ENCODE measurements at places on chromosomes 3 and 15.
A peak's percentile ranks its signal among the peaks of the same experiment; 100 is the strongest.

- no peak for DNase-seq
Observed at GRCh38 chr3:13500133-13500885, 20.2 kb downstream of the HDAC11 start.

DNA sequence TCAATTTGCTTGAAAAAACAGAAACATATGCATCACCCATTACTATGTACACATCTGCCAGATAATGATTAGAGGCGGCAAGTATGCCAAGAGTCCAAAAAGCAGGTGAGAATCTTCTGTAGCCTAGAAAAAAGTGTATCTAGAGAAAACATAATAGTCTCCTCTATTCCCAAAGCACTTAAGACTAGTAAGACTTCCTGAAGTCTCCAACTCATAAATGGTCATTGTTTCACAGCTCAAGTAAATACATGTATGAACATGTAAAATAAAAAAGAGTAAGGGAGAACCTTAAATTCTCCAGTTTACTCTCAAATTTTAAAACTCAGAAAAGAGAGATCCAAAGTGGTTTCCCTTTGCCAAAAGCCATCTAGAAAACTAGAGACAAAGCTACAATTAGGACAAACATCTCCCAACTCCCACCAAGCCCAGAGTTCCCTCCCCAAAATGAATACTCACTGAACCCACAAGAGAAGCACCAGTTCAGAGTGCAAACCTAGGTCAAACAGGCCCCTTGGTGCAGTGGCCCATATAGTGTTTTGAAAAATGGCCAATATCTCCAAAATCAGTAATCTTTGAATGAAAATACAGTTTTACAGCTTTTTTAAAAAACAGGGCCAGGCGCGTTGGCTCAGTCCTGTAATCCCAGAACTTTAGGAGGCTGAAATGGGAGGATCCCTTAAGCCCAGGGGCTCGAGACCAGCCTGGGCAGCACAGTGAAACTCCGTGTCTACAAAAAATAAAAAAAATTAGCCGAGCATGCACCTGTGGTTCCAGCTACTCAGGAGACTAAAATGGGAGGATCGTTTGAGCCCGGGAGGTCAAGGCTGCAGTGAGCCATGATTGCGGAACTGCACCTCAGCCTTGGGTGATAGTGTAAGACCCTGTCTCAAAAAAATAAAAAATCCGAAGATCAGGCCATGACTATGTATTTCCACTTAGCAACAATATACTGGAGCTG is 11.0 kb upstream of the MAP4 start:
- DNase-seq = no peak

GRCh38 chr3:84074767-84075166 is 884.0 kb upstream of the CADM2 start:
- DNase-seq = no peak

DNA sequence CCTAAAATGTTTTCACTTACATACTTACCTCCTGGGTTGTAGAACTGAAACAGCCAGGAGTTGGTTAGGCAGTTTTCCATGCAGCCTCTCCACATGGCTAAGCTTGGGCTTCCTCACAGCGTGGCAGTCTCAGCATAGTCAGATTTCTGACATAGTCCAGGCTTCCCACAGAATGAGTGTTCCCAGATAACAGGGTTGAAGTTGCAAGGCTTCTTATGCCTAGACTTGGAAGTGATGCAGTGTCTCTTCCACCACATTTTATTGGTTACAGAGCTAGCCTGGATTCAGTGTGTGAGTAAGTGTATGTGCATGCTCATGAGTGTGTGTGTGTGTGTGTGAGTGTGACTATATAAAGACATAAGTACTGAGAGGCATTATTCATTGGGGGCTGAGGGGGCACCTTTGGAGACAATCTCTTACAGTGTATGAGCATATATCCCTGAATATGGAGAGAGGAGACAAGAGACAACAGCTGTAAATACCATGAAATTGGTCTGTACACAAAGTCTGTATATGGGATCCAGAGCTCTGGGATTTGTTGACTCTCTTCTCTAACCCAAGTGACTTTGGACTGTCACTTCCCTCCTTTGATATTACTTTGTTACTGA is 78.1 kb downstream of the ZNF621 start:
- DNase-seq = no peak

GRCh38 chr15:68311859-68312557 is 34.5 kb downstream of the FEM1B start:
- no peak for DNase-seq

DNA sequence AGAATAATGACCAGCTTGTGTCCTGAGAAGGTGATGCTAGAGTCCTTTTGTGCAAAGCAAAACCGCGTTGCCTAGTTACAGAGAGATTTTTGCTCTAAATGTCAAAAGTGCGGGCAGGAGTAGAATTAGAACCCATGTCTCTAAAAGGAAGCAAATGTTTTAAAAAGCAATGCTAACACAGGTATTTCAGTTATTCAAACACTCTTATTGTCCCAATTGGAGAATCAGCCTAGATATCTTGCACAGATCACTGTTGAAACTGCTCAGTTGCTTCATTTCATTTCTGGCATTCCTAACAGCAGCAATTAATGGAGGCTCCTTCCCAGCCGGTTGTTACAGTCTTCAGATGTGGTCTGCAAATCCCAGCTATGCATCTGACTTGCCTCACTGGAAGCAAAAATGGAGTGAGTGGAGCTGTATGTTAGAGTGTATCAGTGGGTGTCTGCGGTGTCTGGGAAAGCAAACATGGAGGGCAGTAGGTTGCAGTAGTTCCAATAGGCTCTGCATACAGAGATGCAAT is 55.6 kb upstream of the SEMA6D start:
- no peak for DNase-seq

DNA sequence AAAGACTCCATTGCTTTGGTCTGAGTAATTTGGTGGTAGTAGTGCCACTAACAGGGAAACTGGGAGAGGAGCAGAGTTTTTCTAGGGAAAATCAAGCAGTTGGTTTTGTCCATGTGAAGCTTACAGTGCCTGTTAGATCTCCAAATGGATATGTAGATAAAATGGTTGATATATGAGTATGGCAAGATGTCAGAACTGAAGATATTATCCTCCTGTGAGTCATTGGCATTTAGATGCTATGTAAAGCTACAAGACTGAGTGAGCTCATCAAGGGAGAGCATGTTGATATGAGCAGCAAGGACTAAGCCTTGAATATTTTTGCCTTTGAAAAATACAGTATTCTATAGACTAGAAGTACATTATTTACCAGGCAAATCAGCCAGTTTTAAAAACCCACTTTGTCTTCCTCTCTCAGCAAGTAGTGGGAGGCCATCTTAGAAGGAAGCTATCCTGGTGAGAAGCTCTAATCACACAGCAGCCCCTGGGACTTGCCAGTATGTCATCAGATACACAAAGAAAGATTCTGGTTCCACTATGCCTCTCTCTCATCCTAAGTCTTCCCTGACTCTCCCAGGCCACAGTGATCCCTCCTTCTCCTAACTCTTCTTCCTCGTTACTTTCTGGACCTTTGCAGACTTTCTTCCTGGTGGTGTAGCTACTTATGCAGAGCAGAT is 77.4 kb upstream of the ANKRD28 start:
- no peak for DNase-seq

- no peak for DNase-seq
Observed at GRCh38 chr3:168473334-168473890, 377.7 kb upstream of the GOLIM4 start.

DNA sequence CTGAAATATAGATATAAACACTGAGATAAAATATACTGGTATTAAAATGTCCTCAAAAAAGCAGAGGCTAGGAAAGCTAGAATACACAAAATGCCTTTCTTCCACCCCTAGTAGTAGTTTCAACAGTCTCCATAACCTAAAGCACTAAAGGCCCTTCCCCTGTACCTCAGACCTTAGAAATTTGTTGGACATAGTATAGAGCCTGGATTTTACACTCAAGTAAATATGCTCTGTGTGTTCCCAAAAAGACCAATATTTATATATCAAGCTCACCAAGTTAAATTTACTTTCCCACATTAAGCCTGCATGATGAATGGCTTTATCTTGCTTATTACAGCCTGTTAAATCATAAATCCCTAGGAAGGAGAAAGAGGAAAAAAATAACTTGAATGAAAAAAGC is 378.7 kb upstream of the AZI2 start:
- no peak for DNase-seq

- no peak for DNase-seq
Observed at GRCh38 chr15:40595219-40595618, 1.2 kb downstream of the KNL1 start.

GRCh38 chr3:173622166-173622565 is 224.6 kb downstream of the NLGN1 start:
- no peak for DNase-seq

DNA sequence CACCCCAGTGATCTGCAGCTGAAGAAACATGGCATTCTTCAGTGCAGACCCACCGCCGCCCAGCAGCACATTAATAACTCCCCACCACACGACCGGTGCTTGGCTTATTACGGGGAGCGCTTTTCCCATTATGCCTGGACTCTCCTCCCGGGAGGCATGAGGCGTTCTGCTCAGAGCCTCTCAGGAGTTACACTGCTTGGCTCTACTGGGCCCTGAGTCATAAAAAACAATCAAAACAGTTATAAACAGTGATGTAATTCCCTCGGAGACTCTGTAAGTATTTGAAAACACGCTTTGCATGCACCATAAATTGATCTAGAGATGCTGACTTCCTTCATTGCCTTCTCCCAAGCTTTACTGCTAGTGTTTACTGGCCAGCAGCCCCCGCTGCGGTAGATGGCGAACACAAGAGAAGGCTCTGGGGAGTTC is 77.1 kb upstream of the SNRPA1 start:
- DNase-seq = no peak

- DNase-seq = no peak
Observed at GRCh38 chr3:69197922-69198530, 75.6 kb upstream of the LMOD3 start.

DNA sequence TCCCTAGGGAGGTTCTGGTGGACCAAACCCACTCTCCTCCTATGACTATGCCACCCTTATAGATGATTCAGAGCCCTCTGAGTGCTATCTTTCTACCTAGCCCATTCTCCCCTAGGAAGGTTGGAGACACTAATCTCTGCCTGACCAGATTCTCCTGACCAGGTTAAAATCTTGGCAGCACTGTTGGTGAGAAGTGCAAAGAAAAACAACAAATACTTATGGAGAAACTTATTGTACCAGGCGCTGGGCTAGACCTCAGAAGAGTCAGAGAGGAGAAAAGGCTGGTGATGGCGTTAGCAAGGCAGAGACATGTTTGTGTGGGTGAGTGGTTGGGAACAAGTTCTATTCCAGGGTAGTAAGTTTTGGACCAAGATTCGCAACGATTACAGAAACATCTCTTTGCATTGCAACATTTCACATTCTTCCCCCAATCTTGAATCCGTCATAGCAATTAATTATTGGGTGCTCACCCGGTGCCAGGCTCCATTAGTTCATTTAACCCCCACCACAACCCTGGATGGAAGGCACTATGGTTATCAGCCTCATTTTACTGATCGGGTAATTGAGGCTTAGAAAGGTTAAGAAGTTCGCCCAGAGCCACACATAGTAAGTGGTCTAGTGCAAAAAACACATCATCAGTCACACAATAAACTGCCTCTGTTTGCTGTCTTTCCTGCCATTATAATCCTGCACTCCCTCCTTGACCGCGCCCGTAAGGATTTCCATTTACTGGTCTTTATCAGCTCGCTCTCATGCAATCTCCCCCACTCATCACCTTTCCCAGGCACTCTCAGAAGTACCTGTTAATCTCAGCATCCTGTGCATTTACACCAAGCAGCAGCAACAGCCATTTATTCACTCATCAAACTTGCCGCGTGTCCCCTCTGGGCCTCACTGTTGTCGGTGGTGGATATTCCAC is 655 bp upstream of the TSPAN3 start:
- DNase-seq = no peak

- DNase-seq = peak; percentile 26
Observed at GRCh38 chr3:65785065-65785645, 253.6 kb downstream of the MAGI1 start.

DNA sequence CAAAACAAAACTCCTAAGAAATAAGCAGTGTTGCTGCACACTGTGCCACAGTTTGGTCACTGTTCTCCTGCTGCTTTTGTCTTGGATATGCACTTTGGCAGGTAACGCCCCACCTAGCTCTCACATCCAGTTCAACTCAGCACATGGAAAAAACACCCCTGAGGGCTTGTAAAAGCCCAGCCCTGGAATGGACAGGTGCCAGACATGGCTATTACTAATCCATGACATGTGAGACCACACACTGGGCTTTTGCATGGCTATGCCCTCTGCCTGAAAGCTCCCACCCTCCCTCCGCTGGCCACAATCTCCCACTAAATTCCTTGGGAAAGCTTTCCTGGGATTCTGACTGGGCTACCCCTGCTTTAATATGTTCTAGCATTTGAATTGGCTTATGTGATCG is 24.7 kb upstream of the ZBED2 start:
- DNase-seq = no peak

GRCh38 chr3:138964264-138964663 is 17.2 kb downstream of the FOXL2NB start:
- DNase-seq = no peak

- DNase-seq = no peak
Observed at GRCh38 chr15:74635228-74635627, 19.6 kb downstream of the CLK3 start.

DNA sequence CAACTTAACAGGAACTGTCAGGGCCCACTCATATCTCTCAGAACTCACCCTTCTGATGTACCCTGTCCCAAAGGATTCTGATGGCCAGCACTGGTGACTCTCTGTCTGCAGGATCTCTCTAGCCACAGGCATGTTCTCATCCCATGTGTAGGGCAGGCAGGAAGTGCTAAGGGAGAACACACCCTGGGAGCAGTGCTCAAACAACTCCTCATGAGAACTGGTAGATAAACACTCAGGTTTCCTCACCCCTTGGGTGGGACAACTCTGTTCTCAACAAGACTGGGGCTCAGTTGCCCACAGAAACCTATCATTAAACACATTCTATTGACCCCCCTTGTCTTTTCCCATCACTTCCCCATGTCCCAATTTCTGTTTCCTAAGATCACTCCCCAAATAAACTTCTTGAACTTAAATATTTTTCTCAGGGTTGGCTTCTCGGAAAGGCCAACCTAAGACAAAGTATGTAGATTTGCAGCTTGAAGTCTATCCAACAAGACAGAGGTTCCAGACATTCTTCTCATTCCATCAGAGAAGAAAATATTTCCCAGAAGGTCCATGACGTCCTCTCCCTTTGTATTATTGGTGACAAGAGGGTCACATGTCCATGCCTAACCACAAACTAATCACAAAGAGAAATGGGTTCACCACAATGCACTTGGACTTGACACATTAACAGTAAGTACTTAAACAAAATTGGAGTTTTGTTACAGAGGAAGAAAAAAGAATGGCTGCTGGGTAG is 276.6 kb upstream of the GADL1 start:
- peak; percentile 75 for DNase-seq

DNA sequence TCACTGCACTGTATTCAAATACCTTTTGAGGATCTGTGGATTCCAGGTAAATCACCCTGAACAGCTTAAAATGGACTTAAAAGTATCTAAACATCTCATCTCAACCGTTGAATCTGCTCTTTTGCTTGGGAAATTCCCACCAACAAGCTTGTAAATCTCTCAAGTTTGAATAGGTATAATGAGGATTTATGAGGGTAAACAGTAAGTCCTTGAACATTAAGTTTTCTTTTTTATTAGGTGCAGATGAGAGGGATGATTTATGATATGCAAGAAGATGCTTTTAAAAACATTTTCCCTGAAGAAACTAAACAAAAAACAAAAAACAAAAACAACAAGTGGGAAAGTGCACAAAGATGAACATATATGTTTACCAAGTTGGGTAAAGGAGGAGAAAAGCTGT is 290.6 kb downstream of the ROBO1 start:
- no peak for DNase-seq

GRCh38 chr3:109176726-109177125 is 40.2 kb downstream of the C3orf85 start:
- DNase-seq = no peak

Data from epithelial cell of proximal tubule (primary cell).